ENCODE measurements at places on chromosomes 5 and 9. TPM values are rescaled to one million over a fixed set of nuclear protein-coding genes. Genes with fewer than 3 reads are reported as not detected.

The SLC27A6 gene
- polyA plus RNA-seq = 0.61 TPM

The SLC31A1 gene
- 2.5 TPM for polyA plus RNA-seq

The PITX1 gene
- polyA plus RNA-seq = 0.15 TPM

The EIF4E1B gene
- 0.30 TPM for polyA plus RNA-seq

The ZNF189 gene
- 16.1 TPM for polyA plus RNA-seq

The TMEM174 gene
- polyA plus RNA-seq = not detected

The PRR7 gene
- 2.8 TPM for polyA plus RNA-seq

The TMOD1 gene
- 28.7 TPM for polyA plus RNA-seq

The GPR150 gene
- 1.4 TPM for polyA plus RNA-seq

The STPG3 gene
- not detected for polyA plus RNA-seq

The NCS1 gene
- polyA plus RNA-seq = 4.7 TPM

The MATR3 gene
- polyA plus RNA-seq = 104 TPM

The TRMT10B gene
- polyA plus RNA-seq = 6.5 TPM
